ENCODE measurements at places on chromosomes 3 and 15.

DNA sequence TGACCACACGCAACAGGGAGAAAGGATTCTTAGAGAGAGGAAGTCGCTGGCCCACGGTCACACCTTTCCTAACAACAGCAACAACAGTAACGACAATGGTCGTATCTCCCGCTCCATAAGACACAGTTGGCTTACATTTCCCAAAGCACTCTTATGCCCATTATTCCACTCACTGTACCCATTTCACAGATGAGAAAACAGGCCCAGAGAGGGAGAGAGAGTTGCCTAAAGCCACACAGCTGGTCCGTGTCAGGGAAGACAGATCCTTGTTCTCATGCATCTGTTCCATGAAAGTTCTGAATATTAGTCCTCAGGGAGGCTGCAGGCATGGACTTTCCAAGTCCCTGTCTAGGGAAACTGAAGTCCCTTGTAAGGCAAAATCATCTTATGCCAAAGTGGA is 42.0 kb upstream of the ATP2B2 start:
- no peak for DNase-seq
- H3K36me3 ChIP-seq: no peaks in the 10 kb centered on the region
- no peaks in the 10 kb centered on the region for H3K27me3 ChIP-seq
- H3K27ac ChIP-seq: no peak overlapping the region

- H3K27me3 ChIP-seq: no peaks in the 10 kb centered on the region
- H3K36me3 ChIP-seq: no peaks in the 10 kb centered on the region
- DNase-seq: peak; percentile 11
- no peak overlapping the region for H3K4me3 ChIP-seq
These were observed 48.2 kb upstream of the SLC41A3 start for GRCh38 chr3:126131881-126132750.

DNA sequence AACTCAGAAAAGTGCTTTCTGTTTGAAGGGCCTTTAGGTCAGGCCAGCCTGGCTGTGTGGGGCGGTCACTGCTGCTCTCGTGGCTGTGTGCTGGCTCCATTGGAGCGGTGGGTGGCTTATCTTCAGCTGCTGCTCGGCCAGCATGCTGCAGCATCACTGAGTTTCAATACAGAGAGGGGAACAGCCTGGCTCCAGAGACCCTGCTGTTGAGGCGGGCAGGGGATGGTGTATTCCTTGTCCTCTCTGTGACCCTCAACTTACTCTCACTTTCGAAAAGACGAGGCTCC is 248.5 kb upstream of the ONECUT1 start:
- no peaks in the 10 kb centered on the region for H3K36me3 ChIP-seq
- H3K4me3 ChIP-seq: no peak overlapping the region
- no peak for DNase-seq
- H3K27me3 ChIP-seq: no peaks in the 10 kb centered on the region
- no peaks in the 10 kb centered on the region for H3K4me1 ChIP-seq
- no peak overlapping the region for H3K27ac ChIP-seq

DNA sequence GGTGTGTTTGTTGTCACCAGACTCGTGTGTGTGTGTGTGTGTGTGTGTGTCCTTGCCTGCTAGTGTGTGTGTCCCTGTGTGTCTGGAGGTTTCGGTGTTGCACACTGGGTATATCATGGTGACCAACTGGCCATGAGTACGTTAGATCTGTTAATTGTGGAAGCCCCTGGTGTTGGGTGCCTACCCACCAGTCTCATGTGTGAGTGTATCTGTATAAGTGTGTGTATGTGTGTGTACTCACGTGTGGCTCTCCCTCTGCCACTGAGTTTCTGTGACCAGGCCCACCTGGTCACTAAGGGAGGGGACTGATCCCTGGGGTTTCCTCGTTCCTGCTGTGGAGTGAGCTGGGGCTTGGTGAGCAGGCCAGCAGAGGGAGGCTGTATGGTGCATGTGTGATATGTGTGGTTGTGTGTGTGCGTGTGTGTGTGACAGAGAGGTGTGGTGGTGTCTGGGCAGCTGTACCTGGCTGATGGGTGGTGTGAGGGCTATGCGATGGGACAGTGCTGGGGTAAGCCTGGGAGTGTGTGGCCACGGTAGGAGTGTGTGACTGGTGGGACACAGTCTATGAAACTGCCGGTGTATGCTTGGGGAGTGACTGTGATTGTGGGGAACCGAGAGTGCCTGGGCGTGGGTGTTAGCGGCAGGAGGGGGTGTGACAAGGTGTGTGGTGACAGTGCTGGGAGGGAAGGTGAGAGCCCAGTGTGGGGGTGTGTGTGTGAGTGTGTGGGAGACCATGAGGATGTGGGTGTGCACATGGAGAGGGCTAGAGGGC is 1.8 kb downstream of the PRKCD start:
- peaks cover 25% of the 10 kb centered on the region for H3K4me1 ChIP-seq
- no peaks in the 10 kb centered on the region for H3K27me3 ChIP-seq
- no peak overlapping the region for H3K27ac ChIP-seq
- H3K4me3 ChIP-seq: peak overlapping the region; percentile 87
- no peaks in the 10 kb centered on the region for H3K36me3 ChIP-seq

DNA sequence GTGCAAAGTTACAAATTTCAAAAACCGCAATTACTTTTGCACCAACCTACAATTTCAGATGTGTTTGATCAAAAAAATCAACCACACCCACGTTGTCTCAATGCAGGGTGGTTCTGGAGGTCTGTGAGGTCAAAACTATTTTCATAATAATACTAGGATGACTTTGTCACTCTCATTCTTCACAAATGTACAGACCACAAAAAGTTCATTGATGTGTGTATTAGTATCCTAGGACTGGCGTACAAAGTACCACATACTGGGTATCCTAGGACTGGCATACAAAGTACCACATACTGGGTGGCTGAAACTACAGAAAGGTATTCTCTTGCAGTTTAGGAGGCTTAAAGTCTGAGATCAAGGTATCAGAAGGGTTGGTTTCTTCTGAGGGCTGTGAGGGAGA is 13.0 kb downstream of the SUCLG2 start:
- no peak overlapping the region for H3K27ac ChIP-seq
- no peak for DNase-seq
- no peak overlapping the region for H3K4me3 ChIP-seq
- H3K27me3 ChIP-seq: no peaks in the 10 kb centered on the region
- H3K4me1 ChIP-seq: no peaks in the 10 kb centered on the region
- H3K36me3 ChIP-seq: no peaks in the 10 kb centered on the region

DNA sequence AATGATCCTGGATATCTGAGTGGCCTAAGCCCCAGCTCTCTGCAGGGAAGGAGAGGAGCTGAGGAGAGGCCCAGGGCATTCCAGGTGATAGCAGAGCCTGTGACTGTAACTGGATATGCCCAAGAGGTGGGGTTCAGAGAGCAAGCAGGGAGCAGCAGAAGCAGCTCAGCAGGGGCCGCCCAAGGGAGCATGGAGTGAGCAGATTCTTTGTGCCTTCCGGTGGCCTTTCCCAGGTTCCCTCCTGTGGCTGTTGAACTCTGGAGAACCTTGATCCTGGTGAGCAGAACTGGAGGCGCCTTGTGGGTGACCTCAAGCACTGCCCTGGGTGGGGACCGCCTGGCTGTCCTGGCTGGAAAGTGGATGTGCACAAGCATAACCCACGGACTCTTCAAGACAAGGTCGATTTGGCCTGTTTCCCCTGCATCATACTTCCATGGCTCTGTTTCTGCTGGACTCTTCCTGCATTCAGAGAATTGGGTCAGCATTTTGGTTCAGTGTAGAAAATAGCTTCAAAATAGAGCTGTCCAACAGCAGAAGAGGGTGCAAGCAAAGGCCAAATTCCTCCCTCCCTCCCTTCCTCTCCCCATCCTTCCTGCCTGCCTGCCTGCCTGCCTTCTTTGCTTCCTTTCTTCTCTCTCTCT is 76.1 kb downstream of the ARNT2 start:
- H3K4me1 ChIP-seq: no peaks in the 10 kb centered on the region
- no peak overlapping the region for H3K27ac ChIP-seq
- H3K27me3 ChIP-seq: no peaks in the 10 kb centered on the region
- DNase-seq: no peak
- no peak overlapping the region for H3K4me3 ChIP-seq

DNA sequence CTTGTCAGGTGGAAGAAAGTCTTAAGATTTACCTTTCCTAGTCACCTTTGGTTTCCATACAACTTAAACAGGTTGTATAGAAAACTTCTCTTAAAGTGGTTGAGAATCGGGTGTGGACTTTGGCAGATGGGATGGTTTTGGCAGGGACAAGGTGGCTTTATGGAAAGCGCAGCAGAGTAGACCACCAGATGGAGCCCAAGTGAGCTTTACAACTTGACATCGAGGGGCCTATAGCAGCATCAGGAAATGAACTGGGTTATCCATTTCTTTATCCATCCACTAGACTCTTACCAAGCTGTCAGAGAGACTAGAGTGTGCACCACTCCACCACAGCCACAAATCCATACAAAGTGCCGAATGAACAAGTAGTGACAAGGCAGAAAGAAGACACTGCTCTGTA is 85.3 kb upstream of the MBNL1 start:
- no peaks in the 10 kb centered on the region for H3K27me3 ChIP-seq
- H3K36me3 ChIP-seq: no peaks in the 10 kb centered on the region
- no peaks in the 10 kb centered on the region for H3K4me1 ChIP-seq
- no peak overlapping the region for H3K27ac ChIP-seq

DNA sequence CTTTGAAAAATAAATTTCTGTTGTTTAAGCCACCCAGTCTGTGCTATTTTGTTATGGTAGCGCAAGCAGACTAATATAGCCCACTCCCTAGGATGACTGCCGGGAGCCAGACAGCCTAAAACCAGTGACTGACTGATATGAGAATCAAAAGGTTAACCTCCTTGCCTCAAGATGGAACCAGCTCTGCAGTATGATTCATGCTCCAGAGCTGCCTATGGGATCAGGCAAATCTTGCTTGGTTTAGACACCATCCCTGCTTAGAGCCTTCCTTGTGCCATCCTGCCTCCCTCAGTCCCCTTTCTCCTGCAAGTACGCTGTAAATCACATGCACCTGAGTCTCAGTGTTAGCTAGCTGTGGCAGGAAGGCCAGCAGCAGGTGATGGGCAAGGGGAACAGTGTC is 39.3 kb downstream of the TRANK1 start:
- H3K27ac ChIP-seq: no peak overlapping the region
- no peak for DNase-seq
- H3K27me3 ChIP-seq: no peaks in the 10 kb centered on the region
- H3K4me1 ChIP-seq: no peaks in the 10 kb centered on the region
- no peak overlapping the region for H3K4me3 ChIP-seq

- H3K27me3 ChIP-seq: no peaks in the 10 kb centered on the region
- no peaks in the 10 kb centered on the region for H3K36me3 ChIP-seq
- no peak overlapping the region for H3K27ac ChIP-seq
- no peak for DNase-seq
- H3K4me3 ChIP-seq: no peak overlapping the region
- H3K4me1 ChIP-seq: no peaks in the 10 kb centered on the region
These were observed 558.0 kb upstream of the TGFBR2 start for GRCh38 chr3:30048431-30048830.

- no peak overlapping the region for H3K27ac ChIP-seq
- no peaks in the 10 kb centered on the region for H3K36me3 ChIP-seq
- no peaks in the 10 kb centered on the region for H3K27me3 ChIP-seq
- no peak for DNase-seq
- no peak overlapping the region for H3K4me3 ChIP-seq
- H3K4me1 ChIP-seq: no peaks in the 10 kb centered on the region
These were observed 55.4 kb downstream of the RARB start for GRCh38 chr3:25483456-25483855.

- no peaks in the 10 kb centered on the region for H3K4me1 ChIP-seq
- DNase-seq: no peak
- no peak overlapping the region for H3K4me3 ChIP-seq
- H3K27me3 ChIP-seq: no peaks in the 10 kb centered on the region
- H3K36me3 ChIP-seq: no peaks in the 10 kb centered on the region
These were observed 160.8 kb downstream of the SATB1 start for GRCh38 chr3:18264361-18264760.

GRCh38 chr3:100972301-100972844 is 20.8 kb downstream of the ABI3BP start:
- H3K4me1 ChIP-seq: no peaks in the 10 kb centered on the region
- H3K36me3 ChIP-seq: no peaks in the 10 kb centered on the region
- DNase-seq: no peak

DNA sequence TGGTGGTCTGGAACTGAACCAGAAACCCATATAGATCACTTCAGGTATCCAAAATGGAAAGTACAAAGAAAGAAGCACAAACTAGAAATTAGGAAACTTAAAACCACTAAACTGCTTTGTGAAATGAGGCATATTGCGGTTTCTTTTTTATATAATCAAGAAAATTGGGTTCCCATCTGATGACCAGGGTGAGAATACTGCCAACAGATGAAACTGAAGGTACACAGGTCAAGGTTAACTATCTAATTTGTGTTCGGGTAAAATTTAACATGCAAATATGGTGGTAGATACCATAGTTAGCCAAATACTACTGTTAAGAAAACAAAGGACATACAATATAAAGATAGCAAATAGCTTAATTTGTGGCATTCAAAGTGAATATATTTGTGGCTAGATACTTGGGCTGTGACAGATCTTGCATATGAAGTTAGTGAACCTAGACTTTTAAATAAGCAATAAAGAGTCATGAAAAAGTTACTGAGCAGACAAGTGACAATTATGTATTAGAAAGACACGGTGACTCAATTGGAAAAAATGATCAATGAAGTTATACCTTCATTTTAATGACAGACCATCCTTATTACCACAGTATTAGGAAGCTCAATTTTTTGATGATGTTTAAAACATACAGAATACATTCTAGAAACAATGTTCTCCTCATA is 127.4 kb downstream of the NR2E3 start:
- H3K4me3 ChIP-seq: no peak overlapping the region
- H3K36me3 ChIP-seq: no peaks in the 10 kb centered on the region
- no peak for DNase-seq
- H3K27me3 ChIP-seq: no peaks in the 10 kb centered on the region

GRCh38 chr3:127170814-127171213 is 22.1 kb upstream of the PRR23E start:
- H3K4me3 ChIP-seq: no peak overlapping the region
- DNase-seq: no peak
- H3K27me3 ChIP-seq: no peaks in the 10 kb centered on the region
- no peaks in the 10 kb centered on the region for H3K4me1 ChIP-seq
- no peaks in the 10 kb centered on the region for H3K36me3 ChIP-seq

- no peaks in the 10 kb centered on the region for H3K27me3 ChIP-seq
- no peak for DNase-seq
- H3K27ac ChIP-seq: no peak overlapping the region
- no peaks in the 10 kb centered on the region for H3K4me1 ChIP-seq
- H3K36me3 ChIP-seq: no peaks in the 10 kb centered on the region
- no peak overlapping the region for H3K4me3 ChIP-seq
These were observed 66.9 kb downstream of the FOXB1 start for GRCh38 chr15:60070838-60071493.

DNA sequence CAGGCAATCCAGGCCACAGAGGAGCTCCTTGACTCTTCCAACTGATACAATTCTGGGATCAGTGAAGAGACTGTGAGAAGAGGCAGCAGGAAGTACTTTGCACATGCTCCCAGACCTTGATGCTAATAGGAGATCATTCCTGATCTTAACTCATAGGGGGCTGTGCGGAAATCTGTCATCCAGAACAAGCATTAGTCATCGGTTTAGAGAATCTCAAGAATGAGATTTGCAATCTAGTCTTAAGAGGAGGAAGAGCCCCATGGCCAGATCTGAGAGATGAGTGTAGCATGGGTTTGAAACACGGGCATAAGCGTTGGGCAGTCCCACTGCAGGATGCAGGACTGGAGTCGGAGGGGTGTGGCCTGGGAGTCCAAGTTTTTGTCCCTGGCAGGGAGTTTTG is 1081.1 kb downstream of the NAALADL2 start:
- H3K36me3 ChIP-seq: no peaks in the 10 kb centered on the region
- no peak for DNase-seq
- H3K4me3 ChIP-seq: no peak overlapping the region
- H3K27ac ChIP-seq: no peak overlapping the region

Measured in pancreas (tissue), 10 donors.